ENCODE measurements at places on chromosomes 4 and X.

DNA sequence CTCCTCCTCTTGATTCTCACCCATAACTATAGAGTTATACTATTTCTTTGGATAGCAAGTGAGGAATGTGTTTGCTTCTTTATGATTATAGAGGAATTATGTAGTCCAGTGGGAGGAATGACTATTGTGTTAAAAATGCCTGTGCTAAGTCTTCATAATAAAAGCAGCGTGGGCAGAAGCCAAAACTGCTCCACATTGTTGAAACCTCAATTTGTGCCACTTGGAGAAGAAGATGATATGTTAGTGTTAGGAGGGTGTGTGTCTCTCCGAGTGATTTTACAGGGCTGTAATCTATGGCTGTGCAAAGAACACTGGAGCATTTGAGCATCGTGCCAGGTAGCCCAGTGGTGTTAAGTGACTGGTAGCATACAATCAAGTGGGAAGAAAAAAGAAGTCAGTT is 74.3 kb downstream of the FRAS1 start:
- DNase-seq = no peak

GRCh38 chrX:10350221-10350620 is 193.4 kb downstream of the CLCN4 start:
- no peak for DNase-seq

- no peak for DNase-seq
Measured at GRCh38 chrX:134623293-134624045, 34.8 kb downstream of the PLAC1 start.

DNA sequence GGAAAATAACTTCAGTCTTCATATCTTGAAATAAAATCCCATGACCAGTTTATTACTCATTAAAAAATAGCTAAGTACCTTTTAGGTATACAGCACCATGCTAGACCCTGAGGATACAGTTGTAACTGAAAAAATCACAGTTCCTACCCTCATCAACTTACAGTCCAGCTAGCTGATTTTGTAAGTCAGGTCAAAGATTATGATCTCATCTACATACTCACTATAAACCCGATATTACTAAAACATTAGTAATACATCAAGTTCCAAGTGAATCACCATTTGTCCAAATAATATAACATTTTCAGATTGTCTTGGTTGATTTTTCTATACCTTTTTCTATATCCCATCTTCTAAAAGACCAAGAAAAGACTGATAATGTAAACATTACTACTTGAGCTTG is 333.9 kb downstream of the INPP4B start:
- DNase-seq = no peak

- no peak for DNase-seq
Measured at GRCh38 chrX:31629195-31629594, 557.4 kb upstream of the FTHL17 start.

GRCh38 chrX:7444967-7445366 is 297.0 kb upstream of the PUDP start:
- DNase-seq = no peak

- no peak for DNase-seq
Measured at GRCh38 chr4:146271466-146271865, 57.1 kb downstream of the REELD1 start.

DNA sequence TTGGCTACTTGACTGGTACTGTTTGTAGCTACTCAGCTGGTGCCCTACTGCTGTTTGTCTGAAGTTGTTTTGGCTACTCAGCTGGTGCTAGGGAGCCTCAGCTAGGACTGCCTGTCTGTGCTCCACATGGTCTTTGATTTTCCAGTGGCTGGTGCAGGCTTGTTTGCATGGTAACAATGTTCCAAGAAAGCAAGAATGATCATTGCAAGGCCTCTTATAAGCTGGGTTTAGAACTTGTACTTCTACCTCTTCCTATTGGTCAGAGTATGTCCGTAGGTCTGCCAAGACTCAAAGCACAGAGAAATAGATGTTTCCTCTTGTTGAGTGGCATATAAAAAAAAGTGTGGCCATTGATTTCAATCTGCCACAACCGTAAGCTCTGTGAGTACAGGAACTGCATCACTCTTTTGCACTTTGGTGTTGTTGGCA is 17.6 kb downstream of the NFKB1 start:
- no peak for DNase-seq

- no peak for DNase-seq
Measured at GRCh38 chr4:24224446-24224845, 334.6 kb upstream of the PPARGC1A start.

- DNase-seq = no peak
Measured at GRCh38 chrX:74249963-74250362, 54.0 kb upstream of the ZCCHC13 start.

GRCh38 chrX:56343664-56344063 is 111.5 kb downstream of the KLF8 start:
- DNase-seq = no peak
